AG10803 (cell line): ENCODE measurements at places on chromosomes 2 and 18.
A peak's percentile ranks its signal among the peaks of the same experiment; 100 is the strongest.

- no peak for DNase-seq
Measured at GRCh38 chr2:107358362-107358761, 468.3 kb upstream of the RGPD4 start.

DNA sequence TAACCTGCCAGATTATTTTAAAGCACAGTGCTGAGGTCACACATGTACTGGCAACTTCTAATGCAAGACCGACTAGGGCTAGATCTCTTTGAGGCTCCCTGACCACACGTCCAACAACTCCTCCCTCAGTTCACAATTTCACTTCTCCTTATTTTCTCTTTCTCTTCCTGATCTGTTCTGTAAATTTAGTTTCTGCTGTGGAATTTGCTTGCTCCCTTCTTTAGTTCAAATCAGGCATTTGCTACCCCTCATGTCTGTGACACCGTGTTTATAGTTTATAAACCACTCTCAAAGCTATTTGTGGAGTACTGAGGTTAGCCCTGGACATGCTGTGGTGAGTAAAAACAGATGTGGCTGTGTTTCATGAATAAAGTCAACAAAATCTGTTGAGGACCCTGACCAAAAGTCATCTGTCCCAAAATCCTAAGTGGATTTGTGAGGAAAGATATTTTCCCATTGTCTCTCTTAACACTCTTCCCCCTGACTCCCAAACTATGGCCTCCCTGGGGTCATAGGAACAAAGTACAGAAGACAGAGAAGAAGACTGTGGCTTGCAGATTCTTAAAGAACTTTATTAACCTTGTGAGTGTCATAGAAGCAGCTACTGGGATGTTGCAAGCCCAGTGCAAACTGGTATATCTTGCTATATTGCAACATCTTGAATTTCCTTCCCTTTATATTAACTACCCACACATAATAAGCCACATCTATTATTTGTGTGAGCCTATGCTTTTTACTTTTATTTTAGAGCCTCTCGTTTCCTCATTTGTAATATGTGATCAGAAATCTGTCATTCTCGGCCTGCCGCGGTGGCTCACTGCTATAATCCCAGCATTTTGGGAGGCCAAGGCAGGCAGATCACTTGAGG, 3.5 kb upstream of the NAGK start:
- peak; percentile 54 for DNase-seq

- no peak for DNase-seq
Measured at GRCh38 chr2:233142355-233142897, 82.3 kb downstream of the INPP5D start.

DNA sequence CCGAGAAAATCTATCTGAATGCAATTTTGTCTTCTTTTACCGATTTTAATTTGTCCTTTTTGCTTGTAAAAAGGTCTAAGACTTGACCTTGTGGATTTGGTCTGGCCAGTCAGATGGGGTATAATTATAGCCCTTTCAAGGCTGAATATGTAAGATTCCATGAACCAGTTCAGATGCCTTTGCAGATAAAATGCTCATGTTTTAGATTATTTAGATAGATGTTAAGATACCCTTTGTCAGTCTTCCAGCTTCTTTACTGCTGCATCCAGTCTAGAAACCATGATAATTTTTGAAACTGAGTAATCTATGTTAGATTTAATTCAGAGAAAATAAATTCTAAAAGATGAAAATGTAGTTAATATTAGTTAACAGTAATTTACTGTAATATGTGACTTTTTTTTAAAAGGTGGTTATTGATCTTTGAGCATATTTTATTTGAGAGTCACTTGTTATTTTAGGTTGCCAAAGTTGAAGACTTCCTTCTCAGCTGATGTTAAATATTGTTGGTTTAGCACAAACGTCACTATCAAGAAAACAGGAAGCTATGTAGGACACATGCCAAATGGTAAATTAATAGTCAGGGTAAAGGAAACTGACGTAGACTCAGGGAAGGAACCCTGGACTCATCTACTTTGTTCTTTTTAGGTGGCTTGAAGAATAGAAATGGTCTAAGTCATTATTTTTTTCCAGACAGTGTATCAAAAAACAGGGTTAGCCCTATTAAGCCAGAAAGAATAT, 29.8 kb downstream of the BABAM2 start:
- DNase-seq = no peak

GRCh38 chr2:64853894-64854293, 135.3 kb upstream of the SLC1A4 start:
- DNase-seq = no peak

- DNase-seq = peak; percentile 98
Measured at GRCh38 chr2:19711470-19712372, 190.1 kb downstream of the TTC32 start.

GRCh38 chr2:75563591-75563990, 2.9 kb upstream of the EVA1A start:
- no peak for DNase-seq

DNA sequence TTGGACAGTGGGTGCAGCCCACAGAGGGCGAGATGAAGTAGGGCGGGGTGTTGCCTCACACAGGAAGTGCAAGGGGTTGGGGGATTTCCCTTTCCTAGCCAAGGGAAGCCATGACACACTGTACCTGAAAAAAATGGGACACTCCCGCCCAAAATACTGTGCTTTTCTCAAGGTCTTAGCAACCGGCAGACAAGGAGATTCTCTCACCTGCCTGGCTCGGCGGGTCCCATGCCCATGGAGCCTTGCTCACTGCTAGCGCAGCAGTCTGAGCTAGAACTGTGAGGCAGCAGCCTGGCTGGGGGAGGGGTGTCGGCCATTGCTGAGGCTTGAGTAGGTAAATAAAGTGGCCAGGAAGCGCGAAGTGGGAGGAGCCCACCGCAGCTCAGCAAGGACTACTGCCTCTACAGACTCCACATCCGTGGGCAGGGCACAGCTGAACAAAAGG, 244.7 kb downstream of the NBAS start:
- no peak for DNase-seq

DNA sequence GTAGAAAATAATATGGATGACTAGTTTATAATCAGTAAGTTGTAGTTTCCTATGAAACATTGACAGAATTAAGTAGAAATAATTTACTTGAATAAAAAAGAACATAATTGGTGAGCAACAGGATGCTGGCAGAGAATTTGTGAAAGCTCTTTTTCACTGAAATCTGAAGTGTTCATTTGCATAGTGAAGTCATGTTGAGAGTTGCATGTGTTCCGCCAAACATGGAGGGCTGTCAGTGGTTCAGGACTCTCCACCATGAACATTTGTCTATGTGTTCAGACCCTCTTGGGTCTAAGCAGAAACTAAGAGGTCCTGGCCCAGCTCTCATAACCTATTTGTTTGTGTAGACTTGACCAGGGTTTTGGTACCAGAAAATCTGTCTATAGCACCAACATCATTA, 182.5 kb upstream of the LINC00305 start:
- no peak for DNase-seq

GRCh38 chr2:162091325-162092007, 17.5 kb upstream of the DPP4 start:
- DNase-seq = no peak

GRCh38 chr2:144596073-144596871, 76.4 kb upstream of the ZEB2 start:
- no peak for DNase-seq

DNA sequence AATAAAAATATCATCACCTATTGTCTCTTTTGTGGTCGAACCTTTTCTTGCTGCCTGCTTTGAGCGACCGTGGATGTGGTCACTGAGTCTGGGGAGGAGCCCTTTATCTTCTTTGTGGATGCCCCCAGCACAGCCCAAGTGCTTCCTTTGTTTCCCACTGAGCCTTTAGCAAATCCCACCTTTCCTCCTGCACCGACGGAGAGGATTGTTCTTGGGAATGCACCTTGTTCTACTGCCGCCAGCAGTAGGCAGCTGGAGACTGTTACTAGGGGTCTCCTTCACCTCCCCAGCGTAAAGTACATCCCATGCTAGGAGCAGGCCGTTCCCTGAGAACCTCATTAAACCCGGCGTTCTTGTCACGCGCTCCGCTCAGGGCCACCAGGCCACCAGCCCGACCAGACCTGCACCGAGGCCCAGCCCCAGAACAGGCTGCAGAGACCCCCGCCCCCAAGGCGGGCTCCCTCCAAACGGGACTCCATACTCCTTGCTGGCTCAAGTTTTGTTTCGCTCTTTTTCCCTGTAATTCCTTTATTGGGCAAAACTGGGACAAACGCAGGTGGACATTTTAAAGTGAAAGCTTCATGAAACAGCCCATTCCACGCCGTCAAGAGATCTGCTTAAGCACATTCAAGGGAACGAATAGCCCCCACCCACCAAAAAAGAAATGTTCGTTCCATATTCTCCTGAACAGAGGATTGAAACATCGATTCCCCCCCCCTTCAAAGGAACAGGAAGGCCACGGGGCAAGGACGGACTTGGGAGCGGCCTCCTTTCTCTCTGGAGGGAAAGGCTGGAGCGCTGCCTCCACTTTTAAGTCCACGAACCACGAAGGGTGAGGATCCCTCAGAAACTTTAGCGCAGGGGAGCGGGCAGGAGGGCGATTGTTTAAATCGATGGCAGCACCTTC, 1.1 kb upstream of the MAT2A start:
- peak; percentile 36 for DNase-seq

DNA sequence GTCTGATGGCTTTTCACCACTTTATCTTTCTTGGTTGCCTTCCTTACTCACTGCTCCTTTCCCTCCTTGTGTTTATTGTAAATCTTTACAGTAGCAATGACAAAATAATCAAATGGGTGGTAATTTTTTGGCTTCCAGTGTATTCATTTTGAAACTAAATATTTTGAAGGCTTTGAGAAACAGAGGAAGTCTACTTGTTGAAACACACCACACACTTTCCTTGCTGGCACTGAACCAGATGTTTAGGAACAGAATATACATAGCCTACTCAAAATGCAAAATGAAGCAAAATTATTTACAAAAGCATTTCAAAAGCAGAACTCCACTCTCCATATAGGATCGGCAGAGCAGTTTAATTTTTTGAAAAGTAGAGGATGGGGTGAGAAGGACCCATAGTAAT, 189.8 kb downstream of the LTBP1 start:
- DNase-seq = no peak

DNA sequence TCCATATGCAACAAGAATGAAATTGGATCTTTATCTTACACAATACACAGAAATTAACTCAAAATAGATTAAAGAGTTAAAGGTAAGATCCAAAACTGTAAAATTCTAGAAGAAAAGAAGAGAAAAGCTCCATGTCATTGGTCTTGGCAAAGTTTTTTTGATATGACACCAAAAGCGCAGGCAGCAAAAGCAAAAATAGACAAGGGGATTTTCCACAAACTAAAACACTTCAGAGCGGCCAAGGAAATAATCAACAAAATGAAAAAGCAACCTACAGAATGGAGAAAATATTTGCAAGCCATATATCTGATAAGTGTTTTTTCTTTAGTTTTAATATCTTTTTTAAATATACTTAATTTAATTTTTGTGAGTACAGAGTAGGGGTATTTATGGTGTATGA, 112.8 kb upstream of the CAB39 start:
- DNase-seq = no peak

GRCh38 chr18:62379051-62379450, 53.9 kb downstream of the TNFRSF11A start:
- DNase-seq = no peak

GRCh38 chr2:160394153-160394552, 99.5 kb downstream of the RBMS1 start:
- no peak for DNase-seq

DNA sequence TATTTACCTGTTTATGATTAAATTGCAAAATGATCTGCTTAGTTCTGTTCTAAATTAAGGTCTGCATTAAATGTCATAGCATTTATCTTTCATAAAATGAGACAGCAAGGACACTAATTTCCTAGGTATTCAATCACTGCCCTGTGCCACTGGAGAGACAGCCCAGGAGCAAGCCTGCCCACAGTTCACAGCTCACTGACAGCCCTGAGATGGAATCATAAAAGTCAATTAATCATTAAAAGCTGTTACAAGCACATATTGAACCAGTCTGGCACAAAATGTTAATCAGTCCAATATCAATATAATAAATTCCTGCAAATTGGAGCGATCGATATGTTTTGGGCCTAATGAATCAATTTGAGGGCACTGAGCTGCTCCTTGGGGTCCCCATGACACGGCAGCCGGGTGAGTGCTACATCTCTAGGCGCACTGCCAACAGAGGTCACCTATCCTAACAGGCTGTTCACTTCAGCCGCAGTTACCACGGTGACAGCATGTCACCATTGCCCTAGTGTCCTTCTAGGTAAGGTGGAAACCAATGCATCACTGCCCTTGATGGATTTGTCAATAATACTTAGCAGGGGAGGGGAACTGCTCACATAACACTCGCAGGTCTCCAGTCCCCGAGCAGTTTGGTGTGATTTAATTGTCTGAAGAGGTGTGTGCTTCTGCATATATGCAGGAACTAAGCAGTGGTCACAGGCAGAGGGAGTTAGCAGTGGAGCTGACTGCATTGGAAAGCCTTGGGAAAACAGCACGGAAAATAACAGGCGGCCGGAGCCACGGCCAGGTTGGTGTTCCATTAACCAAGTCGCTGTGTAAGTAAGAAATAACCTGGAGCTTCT, 47.3 kb downstream of the POU3F3 start:
- DNase-seq = no peak

GRCh38 chr2:118449401-118449800, 361.1 kb downstream of the INSIG2 start:
- DNase-seq = no peak

DNA sequence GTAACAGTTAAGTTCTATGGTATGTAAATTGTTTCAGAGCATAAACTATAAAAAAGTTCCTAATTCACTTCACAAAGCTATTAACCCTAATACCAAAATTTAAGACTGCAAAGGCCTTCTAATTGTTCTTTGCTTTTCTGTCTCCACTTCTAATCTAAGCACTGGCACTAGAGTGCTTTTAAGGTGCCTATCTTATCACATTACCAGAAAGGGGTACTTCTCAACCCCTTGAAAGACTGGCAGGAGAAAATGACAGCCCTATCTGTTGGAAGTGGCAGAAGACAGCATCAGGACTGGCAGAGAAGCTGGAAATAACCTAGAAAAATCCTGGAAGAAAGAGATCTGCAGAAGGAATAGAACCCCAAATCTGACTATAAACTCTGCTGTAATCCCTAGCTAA, 10.3 kb downstream of the CNRIP1 start:
- no peak for DNase-seq

GRCh38 chr2:186101616-186102015, 363.0 kb downstream of the FSIP2 start:
- no peak for DNase-seq

DNA sequence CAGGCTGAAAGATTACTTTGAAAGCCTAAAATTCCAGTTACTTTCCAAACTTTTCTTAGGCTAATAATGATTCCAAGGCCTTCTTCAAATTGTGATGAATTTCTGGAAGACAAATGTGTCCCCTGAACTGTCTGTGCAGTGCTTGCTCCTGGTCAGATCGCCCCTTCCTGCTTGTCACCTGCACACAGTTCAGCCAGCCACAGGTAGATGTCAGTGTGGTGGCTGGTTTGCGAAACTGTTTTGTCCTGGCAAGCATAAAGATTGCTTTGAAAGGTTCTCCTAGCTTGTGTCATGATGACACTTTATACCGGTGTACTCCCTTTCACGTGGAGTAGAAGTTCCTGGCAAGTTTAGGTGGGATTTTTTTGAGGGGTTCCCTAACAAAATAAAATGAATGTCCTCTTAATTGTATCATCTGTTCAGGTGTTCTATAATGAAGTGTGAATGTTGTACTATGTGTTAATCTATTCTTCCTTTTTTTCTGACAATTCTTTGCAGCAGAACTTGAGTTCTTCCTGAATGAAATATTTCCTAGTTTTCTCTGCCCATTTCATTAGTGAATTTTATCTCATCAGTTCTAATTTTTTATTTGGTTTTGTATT, 298.8 kb downstream of the ZNF407 start:
- no peak for DNase-seq

GRCh38 chr2:206480161-206480560, 36.8 kb downstream of the ADAM23 start:
- peak; percentile 29 for DNase-seq

GRCh38 chr2:25401307-25402026, 59.7 kb upstream of the DNMT3A start:
- DNase-seq = no peak
